ENCODE measurements at places on chromosomes 6 and 20.

- no peak for DNase-seq
These were observed 947.7 kb upstream of the MAP3K7 start for GRCh38 chr6:91534614-91535013.

GRCh38 chr6:169240591-169241390, 12.9 kb downstream of the THBS2 start:
- DNase-seq: no peak

GRCh38 chr6:169667716-169668115, 34.1 kb downstream of the WDR27 start:
- DNase-seq: no peak

GRCh38 chr20:22775671-22776139, 191.3 kb upstream of the FOXA2 start:
- DNase-seq: no peak

DNA sequence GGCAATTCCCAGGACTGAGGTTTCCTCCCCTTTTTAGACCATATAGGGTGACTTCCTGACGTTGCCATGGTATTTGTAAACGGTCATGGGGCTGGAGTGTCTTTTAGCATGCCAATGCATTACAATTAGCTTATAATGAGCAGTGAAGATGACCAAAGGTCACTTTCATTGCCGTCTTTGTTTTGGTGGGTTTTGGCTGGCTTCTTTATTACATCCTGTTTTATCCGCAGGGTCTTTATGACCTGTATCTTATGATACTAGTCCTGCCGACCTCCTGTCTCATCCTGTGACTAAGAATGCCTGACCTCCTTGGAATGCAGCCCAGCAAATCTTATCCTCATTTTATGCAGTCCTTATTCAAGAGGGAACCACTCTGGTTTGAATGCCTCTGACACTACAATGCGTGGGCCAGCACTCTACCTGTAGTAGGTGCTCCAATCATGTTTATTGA, 190.1 kb downstream of the KCNQ5 start:
- DNase-seq: no peak

- DNase-seq: no peak
These were observed 7.5 kb upstream of the LY86 start for GRCh38 chr6:6581054-6581453.

DNA sequence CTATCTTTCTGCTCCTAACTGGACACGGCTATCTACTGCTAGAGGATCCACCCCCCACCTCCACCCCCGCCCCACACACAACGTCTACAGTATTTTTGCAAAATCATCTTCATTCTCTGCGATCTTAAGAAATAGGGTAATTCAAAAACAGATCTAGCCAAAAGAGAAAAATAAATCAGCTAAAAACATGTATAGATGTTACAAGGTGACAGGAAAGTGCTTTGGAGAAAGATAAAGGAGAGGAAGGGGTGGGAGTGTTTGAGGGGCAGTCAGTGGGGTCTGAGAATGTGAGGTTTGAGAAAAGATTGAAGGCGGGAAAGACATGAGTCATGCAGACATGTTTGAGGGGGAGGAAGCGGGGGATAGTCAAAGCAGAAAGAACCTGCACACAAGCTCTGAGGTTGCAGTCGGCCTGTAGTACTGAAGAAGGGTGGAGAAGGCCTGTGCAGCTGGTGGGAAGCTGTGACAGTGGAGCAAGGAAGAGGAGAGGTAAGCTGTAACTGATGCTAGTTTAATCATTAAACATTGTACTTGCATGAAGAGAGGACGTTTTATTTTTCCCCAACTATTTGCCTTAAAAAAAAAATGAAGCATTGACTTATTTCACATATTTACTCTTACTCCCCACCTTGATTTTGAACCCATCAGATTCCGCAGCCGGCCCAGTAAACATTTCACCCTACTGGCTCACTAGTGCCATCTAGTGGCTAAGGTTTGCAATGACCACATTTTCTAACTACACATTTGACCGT, 332.6 kb downstream of the ADGRB3 start:
- peak; percentile 51 for DNase-seq

DNA sequence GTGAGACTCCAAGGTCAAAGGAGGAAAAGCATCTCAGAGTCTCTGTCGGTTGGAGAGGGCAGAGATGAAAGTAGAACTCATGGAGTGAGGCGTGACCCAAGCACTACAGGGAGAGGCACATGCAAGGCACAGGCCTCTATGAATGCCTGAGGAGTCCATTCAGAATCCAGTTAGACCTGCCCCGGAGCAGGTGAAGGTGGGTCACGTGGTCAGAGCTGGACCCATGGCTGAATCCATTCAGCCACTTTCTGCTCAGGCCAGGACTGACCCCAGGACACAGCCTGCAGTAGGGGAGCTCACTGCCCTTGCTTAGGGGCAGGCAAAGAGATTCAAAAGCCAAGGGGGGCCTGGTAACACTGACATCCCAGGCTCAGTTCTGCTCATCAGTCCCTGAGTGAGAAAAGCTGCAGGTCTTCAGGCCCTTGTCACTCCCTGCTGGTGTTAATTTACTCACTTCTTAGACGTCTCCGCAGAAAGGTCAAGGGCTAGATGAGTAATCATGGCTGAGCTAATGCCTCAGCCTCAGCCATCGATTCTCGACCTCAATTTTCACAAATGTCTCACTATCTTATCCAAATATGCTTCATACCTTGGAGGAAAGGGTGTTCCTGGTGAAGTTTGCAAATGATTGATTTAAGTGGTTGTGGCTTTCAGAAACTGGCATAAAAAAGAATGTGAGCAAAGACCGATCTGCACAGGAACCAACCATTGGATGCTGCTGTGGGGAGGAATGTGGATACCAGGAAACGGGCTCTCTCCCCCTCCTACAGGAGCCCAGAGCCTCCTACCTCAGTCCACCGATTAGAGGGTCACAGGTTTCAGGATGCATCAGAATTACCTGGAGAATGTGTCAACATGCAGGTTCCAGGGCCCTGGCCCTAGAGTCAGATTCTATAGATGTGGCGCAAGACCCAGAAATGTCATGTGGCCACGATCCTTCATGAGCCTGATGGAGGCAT, 584.4 kb downstream of the PTPRT start:
- no peak for DNase-seq

GRCh38 chr20:10447028-10447427, 11.9 kb downstream of the SLX4IP start:
- no peak for DNase-seq

GRCh38 chr20:52921340-52921739, 50.8 kb upstream of the TSHZ2 start:
- no peak for DNase-seq

- no peak for DNase-seq
These were observed 187.7 kb upstream of the BMP2 start for GRCh38 chr20:6579824-6580223.

DNA sequence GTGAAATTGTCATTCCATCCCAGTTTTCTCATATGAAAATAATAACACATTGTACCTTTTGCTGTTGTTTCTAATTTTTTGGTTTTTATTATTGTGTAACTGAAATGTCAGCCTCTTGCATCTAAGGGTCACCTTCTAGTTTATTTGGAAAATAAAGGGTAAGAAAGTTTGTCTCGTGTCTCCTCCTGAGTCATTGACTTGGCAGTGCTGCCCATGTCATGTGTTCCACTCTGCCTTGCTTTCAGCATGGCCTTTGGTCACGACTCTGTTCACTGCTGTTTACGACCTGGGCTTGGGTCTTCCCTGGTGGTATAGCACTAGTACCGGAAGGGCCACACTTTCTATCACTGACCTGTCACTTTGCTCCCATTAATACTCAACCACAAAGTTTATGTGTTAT, 171.4 kb upstream of the RSPO3 start:
- DNase-seq: no peak

DNA sequence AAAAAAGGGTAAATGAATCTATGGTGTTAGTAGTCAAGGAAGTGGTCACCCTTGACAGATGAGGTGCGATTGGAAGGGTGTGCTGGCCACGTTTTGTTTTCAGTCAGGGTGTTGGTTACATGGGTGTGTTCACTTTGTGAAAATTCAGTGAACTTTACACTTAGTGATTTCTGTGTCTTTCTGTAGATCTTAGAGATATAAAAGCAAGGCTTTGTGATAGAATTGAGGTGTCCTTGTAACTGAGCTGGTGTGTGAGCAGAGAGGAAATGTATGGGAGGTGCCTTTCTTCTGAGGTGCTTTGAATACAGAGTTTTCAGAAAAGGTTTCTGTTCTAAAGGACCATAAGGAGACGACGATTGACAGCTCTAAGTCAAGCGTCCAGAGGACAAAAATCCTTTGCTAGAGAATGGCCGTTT, 90.5 kb downstream of the SAMD3 start:
- DNase-seq: no peak

GRCh38 chr20:52923123-52923937, 48.8 kb upstream of the TSHZ2 start:
- no peak for DNase-seq

DNA sequence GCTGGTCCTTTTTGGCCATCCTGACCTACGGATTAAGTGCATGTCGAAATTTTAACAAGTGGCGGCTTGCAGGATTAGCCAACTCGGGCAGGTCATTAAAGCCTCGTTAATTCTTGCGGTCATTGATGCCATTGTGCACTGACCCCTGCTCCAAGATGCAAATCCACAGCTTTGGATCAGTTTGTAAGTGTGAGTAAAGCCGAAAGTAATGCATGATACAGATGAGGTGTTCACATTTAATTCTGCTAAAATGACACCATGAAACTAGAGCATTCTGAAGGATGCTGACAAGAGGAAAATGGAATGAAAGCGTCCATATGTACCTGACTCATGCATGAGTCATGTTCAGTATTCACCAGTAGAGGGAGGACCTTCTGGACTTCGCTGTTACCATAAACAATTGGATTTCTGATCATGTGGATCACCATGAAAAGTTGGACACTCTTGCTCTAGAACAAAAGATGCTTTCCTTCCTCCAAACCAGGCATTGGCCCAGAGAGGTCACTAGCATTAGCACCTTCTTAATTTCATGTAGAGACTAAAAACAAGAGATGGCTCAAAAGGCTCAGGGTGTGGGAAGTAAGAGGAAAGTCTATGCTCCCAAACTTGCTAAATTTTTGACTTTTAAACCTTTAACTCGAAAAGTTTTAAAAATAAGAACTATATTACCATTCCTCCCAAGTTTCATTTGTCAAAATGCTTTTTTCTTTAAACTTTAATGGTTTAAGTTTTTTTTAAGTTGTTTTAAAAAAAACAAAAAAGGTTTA, 48.0 kb downstream of the MUC22 start:
- no peak for DNase-seq

DNA sequence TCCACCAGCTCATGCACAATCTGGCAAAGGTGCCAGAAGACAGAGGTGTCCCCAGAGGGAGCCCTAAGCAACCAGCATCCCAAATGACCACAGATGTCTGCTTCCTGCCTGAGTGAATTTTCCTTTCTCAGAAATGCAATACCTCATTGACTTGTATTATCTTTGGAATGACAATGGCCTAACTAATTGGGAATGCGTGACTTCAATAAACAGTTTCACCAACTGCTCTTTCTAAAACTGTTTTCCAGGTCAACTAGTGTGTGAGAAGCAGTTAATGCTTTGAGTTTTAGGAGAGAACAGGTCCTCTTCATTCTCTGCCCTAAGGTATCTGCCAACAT, 108.9 kb upstream of the SNX9 start:
- DNase-seq: no peak

DNA sequence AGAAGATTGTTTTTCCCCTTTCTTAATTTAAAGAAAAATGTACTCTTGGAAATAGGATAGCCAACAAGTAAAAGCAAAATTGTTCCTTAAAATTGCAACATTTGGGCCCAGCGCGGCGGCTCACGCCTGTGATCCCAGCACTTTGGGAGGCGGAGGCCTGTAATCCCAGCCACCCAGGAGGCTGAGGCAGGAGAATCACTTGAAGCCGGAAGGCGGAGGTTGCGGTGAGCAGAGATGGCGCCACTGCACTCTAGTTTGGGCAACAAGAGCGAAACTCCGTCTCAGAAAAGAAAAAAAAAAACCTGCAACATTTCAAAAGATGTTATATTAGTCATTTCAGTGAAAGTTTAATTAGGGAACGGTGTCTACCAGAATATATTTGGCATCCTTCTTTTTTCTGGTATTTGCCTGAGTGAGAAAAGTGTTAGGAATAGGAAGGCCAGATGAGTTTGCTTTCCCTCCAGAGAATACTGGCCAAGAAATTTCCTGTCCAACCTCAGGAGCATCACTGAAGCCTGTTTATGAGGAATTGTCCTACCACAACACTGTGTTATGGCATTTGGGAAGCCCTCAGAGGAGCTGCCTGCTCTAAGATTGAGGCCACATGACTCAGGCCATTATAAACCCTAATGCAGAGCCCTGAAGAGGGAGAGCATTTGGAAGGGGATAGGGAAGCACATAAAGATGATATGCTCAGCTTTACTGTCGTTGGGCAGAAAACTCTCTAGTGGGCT, 1.2 kb upstream of the GJA1 start:
- no peak for DNase-seq

DNA sequence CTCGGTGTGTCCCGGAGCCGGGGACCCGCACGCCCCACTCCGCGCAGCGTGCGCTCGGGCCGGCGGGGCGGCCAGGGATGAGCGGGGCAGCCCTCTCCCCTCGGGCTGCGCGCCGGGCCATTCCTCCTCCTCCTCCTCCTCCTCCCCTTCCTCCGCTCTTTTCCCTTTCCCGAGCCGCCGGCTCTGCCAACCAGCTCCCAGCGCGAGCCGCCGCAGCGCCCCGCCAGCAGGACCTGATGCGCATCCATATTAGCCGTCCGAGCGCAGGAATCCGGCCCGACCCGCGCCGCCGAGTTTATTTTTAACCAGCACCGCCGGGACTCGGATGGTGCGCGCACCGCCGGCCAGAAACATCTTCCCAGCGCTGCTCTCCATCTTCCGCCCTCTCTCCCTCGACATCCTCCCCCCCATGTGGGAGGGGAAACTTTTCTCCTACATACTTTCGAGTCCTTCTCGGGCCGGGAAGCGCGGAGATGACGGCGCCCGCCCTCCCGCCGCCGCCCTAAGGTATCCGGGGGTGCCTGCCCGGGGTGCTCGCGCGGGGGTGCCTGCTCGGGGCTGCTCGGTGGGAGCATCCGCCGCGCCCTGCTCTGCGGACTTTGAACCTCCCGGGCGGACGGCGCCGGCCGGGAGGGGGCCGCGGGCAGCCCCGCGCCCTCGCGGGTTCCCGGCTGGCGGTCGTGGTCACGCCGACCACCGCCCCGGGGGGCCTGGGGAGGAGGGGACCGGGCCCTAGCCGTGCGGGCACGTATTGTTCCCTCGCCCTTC, 619 bp downstream of the RREB1 start:
- no peak for DNase-seq

GRCh38 chr6:106757722-106758467, 128.5 kb downstream of the QRSL1 start:
- DNase-seq: no peak

GRCh38 chr6:7235712-7236305, 77.2 kb downstream of the SSR1 start:
- no peak for DNase-seq

DNA sequence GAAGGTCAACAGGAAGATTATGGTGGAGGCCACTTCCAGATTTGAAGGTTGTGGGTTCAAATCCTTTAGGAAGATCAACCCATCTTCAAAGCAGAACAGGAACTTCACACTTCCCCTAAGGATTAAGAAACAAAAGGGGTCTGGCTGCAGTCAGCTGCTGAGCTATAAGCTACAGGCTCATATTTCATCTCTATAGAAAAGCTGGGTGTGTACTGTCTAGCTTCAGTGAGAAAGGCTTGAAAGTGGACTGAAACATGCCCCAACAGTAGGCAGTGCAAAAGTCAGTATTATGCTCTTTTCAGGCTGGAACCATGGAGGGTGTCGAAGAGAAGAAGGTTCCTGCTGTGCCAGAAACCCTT, 60.1 kb upstream of the SPDEF start:
- no peak for DNase-seq

- DNase-seq: no peak
These were observed 592.7 kb downstream of the EPHA7 start for GRCh38 chr6:92826633-92827032.

- DNase-seq: no peak
These were observed 15.0 kb downstream of the ADNP start for GRCh38 chr20:50916257-50916656.
